ENCODE measurements at places on chromosomes 1 and 21.
A peak's percentile ranks its signal among the peaks of the same experiment; 100 is the strongest.

GRCh38 chr1:109807822-109808680 lies 44.3 kb upstream of the EPS8L3 start:
- no peak overlapping the region for H3K4me3 ChIP-seq
- H3K4me1 ChIP-seq: no peaks in the 10 kb centered on the region
- no peaks in the 10 kb centered on the region for H3K27me3 ChIP-seq
- DNase-seq: no peak

- no peak overlapping the region for H3K4me3 ChIP-seq
- H3K27me3 ChIP-seq: no peaks in the 10 kb centered on the region
- peaks cover 10% of the 10 kb centered on the region for H3K4me1 ChIP-seq
- no peak overlapping the region for H3K27ac ChIP-seq
- no peak for DNase-seq
Observed at GRCh38 chr1:41323243-41323642, 38.0 kb upstream of the FOXO6 start.

- H3K4me3 ChIP-seq: no peak overlapping the region
- no peaks in the 10 kb centered on the region for H3K27me3 ChIP-seq
- H3K27ac ChIP-seq: no peak overlapping the region
- H3K36me3 ChIP-seq: no peaks in the 10 kb centered on the region
- no peak for DNase-seq
Observed at GRCh38 chr1:184299796-184300195, 87.0 kb upstream of the C1orf21 start.

DNA sequence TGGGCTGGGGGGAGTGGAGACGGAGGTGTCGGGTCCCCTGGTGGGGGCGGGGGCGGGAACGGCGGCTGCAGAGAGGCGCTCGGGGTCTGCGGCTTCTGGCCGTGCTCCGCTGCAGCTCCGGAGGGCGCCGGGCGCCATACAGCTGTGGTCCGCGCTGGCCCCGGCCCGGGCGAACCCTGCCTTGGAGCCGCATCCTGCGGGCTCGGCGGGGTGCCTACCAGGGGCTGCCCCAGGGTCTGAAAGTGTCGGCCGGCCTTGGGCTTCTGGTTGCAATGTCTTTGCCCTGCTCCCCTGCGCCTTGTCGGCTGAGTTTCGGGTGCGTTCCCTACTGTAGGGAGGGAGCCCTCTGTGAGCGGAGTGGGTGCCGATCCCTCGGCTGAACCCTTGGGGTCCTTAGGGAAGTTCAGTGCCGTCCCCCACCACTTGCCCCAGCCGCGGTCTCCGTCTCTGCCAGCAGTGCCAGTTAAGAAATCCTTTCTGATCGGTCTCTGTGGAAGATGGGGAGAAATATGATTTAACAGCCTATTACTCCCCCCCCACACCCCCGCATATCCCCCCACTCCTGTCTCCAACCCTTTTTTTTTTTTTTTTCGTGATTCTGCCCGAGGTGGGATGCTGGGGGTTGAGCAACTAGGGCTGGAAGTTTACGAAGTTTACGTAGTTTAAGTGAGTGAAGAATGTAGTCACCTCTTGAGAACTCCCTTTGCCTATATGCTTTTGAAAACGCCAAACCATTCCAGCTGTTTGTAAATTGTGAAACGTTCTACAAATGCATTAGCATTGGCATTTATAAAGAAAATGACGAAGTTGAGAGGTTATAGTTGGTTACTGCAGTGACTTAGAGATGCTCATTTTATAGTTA lies 588 bp downstream of the NEXN start:
- H3K4me3 ChIP-seq: peak overlapping the region; percentile 87
- H3K27ac ChIP-seq: peak overlapping the region; percentile 46
- peaks cover 3% of the 10 kb centered on the region for H3K4me1 ChIP-seq
- no peaks in the 10 kb centered on the region for H3K27me3 ChIP-seq
- no peaks in the 10 kb centered on the region for H3K36me3 ChIP-seq

GRCh38 chr1:221689138-221689537 lies 52.8 kb downstream of the DUSP10 start:
- H3K4me1 ChIP-seq: no peaks in the 10 kb centered on the region
- H3K36me3 ChIP-seq: no peaks in the 10 kb centered on the region
- no peaks in the 10 kb centered on the region for H3K27me3 ChIP-seq
- H3K4me3 ChIP-seq: no peak overlapping the region
- H3K27ac ChIP-seq: no peak overlapping the region

DNA sequence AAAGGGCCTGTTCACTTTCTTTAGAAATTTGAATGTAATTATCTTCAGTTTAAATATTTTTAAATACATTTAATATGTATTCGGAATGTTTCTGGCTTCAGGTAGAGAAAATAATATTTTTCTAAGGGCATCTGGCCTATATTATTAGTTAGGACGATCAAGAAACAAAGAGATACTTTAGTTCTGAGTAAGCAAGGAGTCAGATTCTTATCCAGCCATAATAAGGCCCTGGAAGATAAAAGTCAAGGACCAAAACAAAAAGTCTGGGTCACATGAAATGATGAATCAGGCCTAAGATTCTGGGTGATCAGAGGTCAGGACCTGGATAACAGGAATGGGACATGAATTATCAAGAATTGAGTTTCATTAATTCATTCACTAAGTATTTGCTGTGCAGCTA lies 6.3 kb downstream of the PHC2 start:
- H3K36me3 ChIP-seq: no peaks in the 10 kb centered on the region
- H3K27ac ChIP-seq: no peak overlapping the region
- peaks cover 11% of the 10 kb centered on the region for H3K4me1 ChIP-seq
- H3K27me3 ChIP-seq: peaks cover 3% of the 10 kb centered on the region

- H3K4me1 ChIP-seq: peaks cover 3% of the 10 kb centered on the region
- H3K36me3 ChIP-seq: peaks cover 15% of the 10 kb centered on the region
- no peak overlapping the region for H3K4me3 ChIP-seq
- DNase-seq: no peak
- H3K27ac ChIP-seq: no peak overlapping the region
- H3K27me3 ChIP-seq: no peaks in the 10 kb centered on the region
Observed at GRCh38 chr1:224160171-224160682, 22.8 kb upstream of the DEGS1 start.

- no peaks in the 10 kb centered on the region for H3K4me1 ChIP-seq
- H3K27me3 ChIP-seq: no peaks in the 10 kb centered on the region
- no peak within 1 kb of the TSS for H3K27ac ChIP-seq
Observed at GRCh38 chr1:43300378-43301094, at the start of gene TIE1. TSS of gene TIE1 (plus strand) at chr1:43300982. CDS start at chr1:43301072, 90 bp downstream.

GRCh38 chr1:68185743-68186142 lies 46.6 kb downstream of the WLS start:
- DNase-seq: no peak
- H3K4me3 ChIP-seq: no peak overlapping the region
- no peak overlapping the region for H3K27ac ChIP-seq
- H3K4me1 ChIP-seq: no peaks in the 10 kb centered on the region

DNA sequence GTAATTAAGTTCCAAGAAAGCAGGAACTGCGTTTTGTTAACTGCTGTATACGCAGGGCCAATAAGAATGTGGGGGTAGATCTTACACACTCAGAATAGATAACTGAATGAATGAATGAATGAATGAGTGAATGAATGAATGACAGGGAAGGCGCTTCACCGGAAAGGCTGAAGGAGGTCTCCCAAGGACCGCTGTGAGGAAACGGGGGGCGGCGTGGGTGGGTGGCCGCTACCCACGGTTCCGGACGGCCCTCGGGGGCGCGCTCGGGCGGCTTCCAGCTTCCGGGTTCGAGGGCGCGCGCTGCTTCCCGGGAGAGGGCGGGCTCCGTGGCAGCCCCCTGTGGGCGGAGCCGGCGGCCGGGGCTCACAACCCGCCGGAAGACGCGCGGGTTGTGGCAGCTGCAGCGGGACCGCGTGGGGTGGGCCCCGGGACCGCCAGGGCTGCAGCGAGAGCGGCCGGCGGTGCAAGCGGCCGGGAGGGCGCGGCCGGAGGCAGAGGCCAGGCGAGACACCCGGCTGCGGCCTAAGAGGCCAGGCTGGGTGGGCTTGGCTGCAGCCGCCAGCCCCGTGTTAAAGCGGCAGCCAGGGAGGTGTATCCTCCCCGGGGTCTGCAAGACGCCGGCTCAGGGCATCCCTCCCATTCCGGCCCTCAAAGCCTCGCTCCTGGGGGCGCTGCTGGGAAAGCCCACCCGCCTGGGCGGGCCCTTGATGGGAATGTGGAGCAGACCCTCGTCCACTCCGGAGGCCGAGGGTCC lies at the start of gene ZFP69:
Gene ZFP69 (plus strand): TSS at position 367 of the 754 bp plus-strand sequence. CDS start 2,072 bp downstream, outside the sequence.
- H3K36me3 ChIP-seq: no peaks in the 10 kb centered on the region
- no peaks in the 10 kb centered on the region for H3K27me3 ChIP-seq
- H3K4me1 ChIP-seq: no peaks in the 10 kb centered on the region
- H3K27ac ChIP-seq: no peak within 1 kb of the TSS
- DNase-seq: no peak
- H3K4me3 ChIP-seq: peak within 1 kb of the TSS; percentile 80

- H3K4me1 ChIP-seq: no peaks in the 10 kb centered on the region
- no peak for DNase-seq
- H3K27ac ChIP-seq: no peak overlapping the region
- H3K4me3 ChIP-seq: no peak overlapping the region
Observed at GRCh38 chr1:225697428-225697827, 44.5 kb upstream of the ENAH start.

DNA sequence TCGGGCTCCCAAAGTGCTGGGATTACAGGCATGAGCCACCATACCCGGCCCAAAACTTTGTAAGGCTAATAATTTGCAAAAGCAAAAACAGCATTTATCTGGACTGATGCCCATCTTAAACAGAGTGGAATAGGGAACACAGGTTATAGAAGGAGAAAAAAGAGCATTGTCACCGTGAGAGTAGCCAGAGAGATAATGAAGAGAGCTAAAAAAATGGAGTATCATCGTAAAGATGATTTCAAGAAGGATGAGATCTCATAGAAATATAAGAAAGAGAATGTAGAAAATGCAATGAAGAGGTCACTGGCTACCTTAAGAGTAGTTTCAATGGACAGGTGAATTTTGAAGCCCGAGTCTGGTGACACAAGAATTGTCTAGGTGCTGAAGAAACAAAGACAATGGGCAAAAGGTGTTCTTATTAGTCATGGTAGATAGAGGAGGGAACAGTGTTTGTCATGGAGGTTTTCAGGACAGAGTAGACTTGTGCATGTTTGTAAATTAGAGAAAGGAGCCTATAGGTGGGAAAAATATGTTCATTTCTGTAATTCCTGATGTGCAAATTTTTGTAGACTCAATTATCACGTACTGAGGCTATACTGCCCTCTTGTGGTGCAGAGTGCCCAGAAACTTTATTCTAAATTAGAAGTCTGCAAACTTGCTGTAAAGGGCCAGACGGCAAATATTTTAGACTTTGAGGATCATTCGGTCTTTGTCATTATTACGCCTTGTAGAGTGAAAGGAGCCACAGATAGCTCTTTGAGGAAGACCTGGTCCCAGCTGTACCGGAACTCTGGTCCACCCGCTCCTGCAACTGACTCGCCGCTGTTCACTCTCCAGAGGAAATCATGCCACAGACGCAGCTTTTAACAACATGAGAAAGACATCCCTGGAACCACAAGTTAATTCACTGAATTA lies 8.1 kb upstream of the TMEM183A start:
- H3K4me1 ChIP-seq: no peaks in the 10 kb centered on the region
- no peak overlapping the region for H3K4me3 ChIP-seq
- DNase-seq: peak; percentile 71
- H3K27ac ChIP-seq: no peak overlapping the region
- no peaks in the 10 kb centered on the region for H3K27me3 ChIP-seq
- H3K36me3 ChIP-seq: no peaks in the 10 kb centered on the region

GRCh38 chr1:53183095-53183990 lies 13.3 kb upstream of the CPT2 start:
- H3K4me1 ChIP-seq: no peaks in the 10 kb centered on the region
- H3K4me3 ChIP-seq: no peak overlapping the region
- DNase-seq: no peak
- H3K27ac ChIP-seq: no peak overlapping the region
- H3K27me3 ChIP-seq: no peaks in the 10 kb centered on the region

GRCh38 chr1:231841616-231842344 lies 215.2 kb downstream of the DISC1 start:
- H3K36me3 ChIP-seq: no peaks in the 10 kb centered on the region
- DNase-seq: no peak
- H3K4me3 ChIP-seq: no peak overlapping the region
- H3K27me3 ChIP-seq: no peaks in the 10 kb centered on the region
- H3K4me1 ChIP-seq: no peaks in the 10 kb centered on the region

DNA sequence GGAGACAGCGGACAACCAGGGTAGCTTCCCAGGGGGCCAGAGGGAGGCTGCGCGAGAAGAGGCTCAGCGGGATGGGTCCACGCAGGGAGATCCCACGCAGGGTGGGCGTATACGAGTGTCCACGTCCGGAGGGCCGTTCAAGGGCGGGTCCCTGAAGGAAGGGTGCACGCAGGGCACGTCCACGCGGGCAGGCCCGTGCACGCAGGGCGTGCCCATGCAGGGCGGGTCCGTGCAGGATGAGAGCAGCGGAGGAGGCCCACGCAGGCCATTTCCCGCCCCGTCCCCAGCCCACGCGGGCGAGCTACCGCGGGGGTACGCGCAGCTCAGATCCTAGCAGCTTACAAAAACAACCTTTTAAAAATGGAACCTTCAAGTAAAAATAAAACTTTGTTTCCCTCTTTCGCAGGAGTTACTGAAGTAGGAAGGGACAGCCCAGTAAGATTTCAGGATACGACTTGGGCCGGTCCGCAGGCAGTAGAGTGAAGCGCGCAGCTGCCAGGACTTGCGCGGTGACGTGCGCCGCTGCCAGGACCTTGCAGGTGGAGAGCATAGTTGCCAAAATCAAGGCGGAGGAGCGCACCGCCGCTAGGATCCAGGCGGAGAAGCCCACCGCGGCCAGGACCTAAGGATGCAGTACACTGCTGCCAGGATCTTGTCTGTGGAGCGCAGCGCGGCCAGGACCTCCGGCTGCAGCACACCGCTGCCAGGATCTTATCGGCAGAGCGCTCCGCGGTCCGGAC lies 416 bp upstream of the RNF187 start:
- peak overlapping the region; percentile 76 for H3K4me3 ChIP-seq
- H3K27ac ChIP-seq: peak overlapping the region; percentile 99
- no peaks in the 10 kb centered on the region for H3K27me3 ChIP-seq

DNA sequence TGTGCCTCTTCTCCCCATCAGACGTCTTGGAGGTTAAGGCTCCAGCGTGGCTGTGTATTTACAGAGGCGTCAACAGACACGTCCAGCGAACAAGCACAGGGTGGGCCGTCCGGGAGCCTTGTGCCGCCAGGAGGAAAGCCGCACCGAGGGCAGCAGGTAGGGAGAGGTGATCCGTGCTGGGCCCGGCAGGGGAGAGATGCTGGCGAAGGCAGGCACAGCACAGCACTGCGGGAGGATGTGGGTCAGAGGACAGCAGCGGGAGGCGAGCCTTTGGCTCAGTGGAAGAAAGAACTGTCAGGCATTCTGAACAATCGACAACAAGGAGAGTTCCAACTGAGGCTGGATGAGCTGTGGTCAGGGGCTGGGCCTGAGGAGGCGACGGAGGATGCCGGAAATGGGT lies 144.1 kb upstream of the TNR start:
- no peaks in the 10 kb centered on the region for H3K36me3 ChIP-seq
- no peaks in the 10 kb centered on the region for H3K4me1 ChIP-seq

GRCh38 chr1:57307392-57308170 lies 116.3 kb downstream of the DAB1 start:
- peaks cover 5% of the 10 kb centered on the region for H3K4me1 ChIP-seq
- H3K4me3 ChIP-seq: no peak overlapping the region
- DNase-seq: peak; percentile 53
- no peaks in the 10 kb centered on the region for H3K27me3 ChIP-seq
- no peaks in the 10 kb centered on the region for H3K36me3 ChIP-seq
